ENCODE measurements at places on chromosomes 2 and 18.

DNA sequence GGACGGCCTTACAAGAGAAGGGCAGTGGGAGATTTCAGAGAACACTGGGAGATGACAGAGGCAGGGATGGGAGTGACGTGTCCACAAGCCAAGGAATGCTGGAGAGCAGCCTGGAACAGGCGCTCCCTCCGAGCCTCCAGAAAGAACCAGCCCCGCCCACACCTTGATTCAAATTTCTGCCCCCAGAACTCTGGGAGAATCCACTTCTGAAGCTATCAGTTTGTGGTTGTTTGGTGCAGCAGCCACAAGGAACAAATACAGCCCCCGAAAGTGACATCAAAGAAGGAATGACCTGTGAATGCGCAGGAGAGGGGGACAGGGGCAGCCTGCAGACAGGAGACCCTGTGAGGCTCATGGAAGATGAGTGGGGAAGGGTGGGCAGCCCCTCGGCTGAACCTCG is 67.3 kb downstream of the TWIST2 start:
- peaks cover 23% of the 10 kb centered on the region for H3K36me3 ChIP-seq
- no peak for DNase-seq
- H3K4me1 ChIP-seq, result peaks cover 8% of the 10 kb centered on the region
- H3K4me3 ChIP-seq, result no peak overlapping the region

GRCh38 chr2:112087346-112088020 is 32.4 kb downstream of the TMEM87B start:
- no peaks in the 10 kb centered on the region for H3K27me3 ChIP-seq
- H3K27ac ChIP-seq, result no peak overlapping the region
- DNase-seq, result no peak
- H3K4me3 ChIP-seq, result no peak overlapping the region
- peaks cover 7% of the 10 kb centered on the region for H3K4me1 ChIP-seq

GRCh38 chr2:66433695-66433944 is 1.3 kb upstream of the MEIS1 start:
- peaks cover 5% of the 10 kb centered on the region for H3K4me1 ChIP-seq
- peak overlapping the region; percentile 99 for H3K27ac ChIP-seq
- peaks cover 11% of the 10 kb centered on the region for H3K36me3 ChIP-seq
- peak overlapping the region; percentile 99 for H3K4me3 ChIP-seq
- H3K27me3 ChIP-seq, result no peaks in the 10 kb centered on the region

DNA sequence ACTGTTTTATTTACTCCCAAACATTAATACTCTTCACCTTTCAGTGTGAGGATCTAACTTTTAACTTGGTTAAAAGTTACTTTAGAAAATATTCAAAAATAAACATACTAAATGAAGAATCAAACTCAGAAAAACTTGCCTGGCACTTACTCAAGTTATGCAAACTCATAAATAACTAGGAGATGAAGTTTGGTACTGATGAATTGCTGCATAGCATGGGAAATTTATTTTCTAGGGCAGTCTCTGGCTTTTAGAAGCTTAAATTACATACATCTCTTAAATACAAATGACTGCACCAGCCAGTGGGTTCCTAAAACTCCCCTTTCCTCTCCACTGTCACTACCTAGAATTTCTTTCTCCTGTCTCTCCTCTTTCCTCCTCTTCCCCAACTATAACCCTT is 46.7 kb upstream of the CREB1 start:
- H3K27me3 ChIP-seq, result no peaks in the 10 kb centered on the region
- no peak for DNase-seq
- H3K4me1 ChIP-seq, result peaks cover 15% of the 10 kb centered on the region
- no peak overlapping the region for H3K4me3 ChIP-seq
- H3K27ac ChIP-seq, result peak overlapping the region; percentile 59

DNA sequence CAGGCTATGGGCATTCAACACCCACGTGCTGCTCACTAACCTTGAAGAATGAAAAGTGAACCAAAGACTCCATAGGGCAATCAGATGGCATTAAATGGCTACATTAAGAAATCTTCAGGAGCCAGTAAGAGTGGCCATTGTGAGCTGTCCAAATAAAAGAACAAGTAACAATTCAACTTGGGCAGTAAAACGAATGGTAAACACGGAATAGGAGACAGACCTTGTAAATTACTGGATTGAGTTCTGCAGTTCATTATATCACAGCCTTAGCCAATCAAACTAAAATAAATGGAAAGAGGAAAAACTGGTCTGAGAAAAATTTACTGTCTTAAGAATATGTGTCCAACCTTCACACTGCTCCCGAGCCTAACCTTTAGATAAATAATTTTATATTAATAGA is 306.5 kb upstream of the ZNF521 start:
- no peaks in the 10 kb centered on the region for H3K36me3 ChIP-seq
- peaks cover 3% of the 10 kb centered on the region for H3K4me1 ChIP-seq
- no peak for DNase-seq
- H3K27ac ChIP-seq, result no peak overlapping the region

- H3K36me3 ChIP-seq, result no peaks in the 10 kb centered on the region
- no peaks in the 10 kb centered on the region for H3K27me3 ChIP-seq
- peak; percentile 63 for DNase-seq
- H3K27ac ChIP-seq, result no peak overlapping the region
- H3K4me1 ChIP-seq, result no peaks in the 10 kb centered on the region
Observed at GRCh38 chr2:45585267-45585861, 25.7 kb downstream of the SRBD1 start.

- H3K4me1 ChIP-seq, result no peaks in the 10 kb centered on the region
- no peak overlapping the region for H3K27ac ChIP-seq
- H3K36me3 ChIP-seq, result no peaks in the 10 kb centered on the region
- DNase-seq, result no peak
- H3K4me3 ChIP-seq, result no peak overlapping the region
- peaks cover 2% of the 10 kb centered on the region for H3K27me3 ChIP-seq
Observed at GRCh38 chr2:238510911-238511613, 84.3 kb downstream of the ASB1 start.

DNA sequence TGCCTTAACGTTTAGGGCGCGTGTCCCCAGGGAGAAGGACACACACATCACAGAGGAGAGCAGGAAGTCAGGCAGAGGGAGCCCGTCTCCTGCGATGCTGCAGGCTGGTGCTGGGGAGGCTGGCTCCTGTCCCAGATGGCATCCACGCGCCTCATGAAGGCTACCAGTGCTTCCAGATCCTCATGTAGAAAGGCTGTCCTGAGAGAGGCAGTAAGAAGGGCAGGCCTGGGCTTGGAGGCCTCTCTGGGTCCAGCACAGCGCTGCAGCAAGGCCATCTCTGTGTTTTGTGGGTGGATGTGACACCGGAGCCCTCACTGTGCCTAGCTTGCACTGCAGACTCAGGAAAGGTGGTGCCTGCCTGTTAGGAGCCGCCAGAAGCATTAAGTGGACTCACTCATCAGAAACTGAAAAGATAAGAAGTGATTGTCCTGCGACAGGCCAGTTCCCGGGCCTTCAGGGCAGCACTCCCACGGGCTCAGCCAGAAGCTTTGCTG is 62.7 kb downstream of the FAM168B start:
- peaks cover 2% of the 10 kb centered on the region for H3K27me3 ChIP-seq
- no peaks in the 10 kb centered on the region for H3K36me3 ChIP-seq
- no peak for DNase-seq
- no peaks in the 10 kb centered on the region for H3K4me1 ChIP-seq
- no peak overlapping the region for H3K4me3 ChIP-seq

DNA sequence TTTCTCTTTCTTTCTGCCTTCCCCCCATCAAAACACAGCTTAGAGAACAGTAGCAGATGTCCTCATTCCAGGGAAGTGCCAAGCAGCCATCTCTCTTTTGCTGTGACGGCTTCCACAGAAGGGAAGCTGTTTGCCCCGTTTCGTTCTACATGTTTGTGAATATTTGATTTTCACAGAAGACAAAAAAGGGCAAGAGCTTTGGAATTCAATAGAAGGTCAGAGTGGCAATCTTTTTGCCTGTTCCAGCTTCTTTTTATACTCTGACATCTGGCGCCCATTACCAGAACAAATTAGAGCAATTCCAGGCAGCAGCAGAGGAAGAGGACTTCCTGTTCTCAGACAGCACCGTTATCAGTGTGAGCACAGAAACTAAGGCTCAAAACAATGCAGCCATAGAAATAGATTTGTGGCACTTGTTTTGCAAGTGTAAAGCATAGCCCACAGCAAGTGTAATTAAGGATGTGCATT is 79.0 kb upstream of the CDH19 start:
- no peak overlapping the region for H3K27ac ChIP-seq
- no peak for DNase-seq
- H3K27me3 ChIP-seq, result no peaks in the 10 kb centered on the region

DNA sequence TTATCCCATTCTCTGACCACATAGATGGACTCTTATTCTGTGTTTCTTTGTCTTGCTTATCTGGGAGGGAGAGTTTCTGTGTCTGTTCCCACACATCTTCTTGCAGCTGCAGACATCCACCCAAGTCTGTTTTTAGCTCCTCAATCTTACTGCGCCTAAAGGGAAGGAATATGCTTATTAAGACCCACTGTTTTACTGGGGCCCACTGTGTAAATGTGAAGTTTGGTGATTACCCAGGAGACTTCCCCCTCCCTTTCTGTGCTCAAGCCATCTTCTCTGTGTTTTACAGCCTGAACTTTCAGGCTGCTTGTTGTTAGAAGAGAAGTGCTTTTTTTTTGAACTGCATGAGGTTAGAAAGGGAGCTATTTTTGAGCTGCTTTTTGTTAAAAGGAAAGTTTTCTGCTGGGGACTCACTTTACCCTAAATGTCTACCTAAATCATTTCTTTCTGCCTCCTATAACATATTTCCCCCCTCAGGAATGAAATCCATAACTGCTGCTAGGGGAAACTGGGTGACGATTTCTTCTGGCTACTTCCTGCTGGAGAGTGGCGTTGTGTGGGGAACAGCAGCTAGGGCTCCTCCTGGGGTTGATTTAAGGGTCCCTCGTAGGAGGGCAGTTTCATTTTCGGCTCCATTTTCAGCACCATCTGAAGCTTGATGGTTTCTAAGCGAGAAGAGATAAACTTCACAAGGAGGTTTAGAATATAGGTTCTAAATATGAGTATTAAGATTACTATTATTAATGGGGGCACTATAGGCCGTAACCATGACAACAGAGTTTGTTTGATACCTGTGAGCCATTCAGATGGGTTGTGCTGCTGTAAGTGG is 39.5 kb upstream of the GMCL1 start:
- DNase-seq, result peak; percentile 39
- H3K4me3 ChIP-seq, result no peak overlapping the region
- H3K27me3 ChIP-seq, result no peaks in the 10 kb centered on the region
- peaks cover 10% of the 10 kb centered on the region for H3K4me1 ChIP-seq

GRCh38 chr18:12630136-12630535 is 27.8 kb downstream of the SPIRE1 start:
- DNase-seq, result peak; percentile 88
- H3K4me3 ChIP-seq, result no peak overlapping the region
- no peaks in the 10 kb centered on the region for H3K36me3 ChIP-seq
- H3K4me1 ChIP-seq, result peaks cover 4% of the 10 kb centered on the region

- no peaks in the 10 kb centered on the region for H3K4me1 ChIP-seq
- no peak for DNase-seq
- no peak overlapping the region for H3K27ac ChIP-seq
- H3K4me3 ChIP-seq, result no peak overlapping the region
Observed at GRCh38 chr2:204024906-204025475, 88.4 kb downstream of the ICOS start.

DNA sequence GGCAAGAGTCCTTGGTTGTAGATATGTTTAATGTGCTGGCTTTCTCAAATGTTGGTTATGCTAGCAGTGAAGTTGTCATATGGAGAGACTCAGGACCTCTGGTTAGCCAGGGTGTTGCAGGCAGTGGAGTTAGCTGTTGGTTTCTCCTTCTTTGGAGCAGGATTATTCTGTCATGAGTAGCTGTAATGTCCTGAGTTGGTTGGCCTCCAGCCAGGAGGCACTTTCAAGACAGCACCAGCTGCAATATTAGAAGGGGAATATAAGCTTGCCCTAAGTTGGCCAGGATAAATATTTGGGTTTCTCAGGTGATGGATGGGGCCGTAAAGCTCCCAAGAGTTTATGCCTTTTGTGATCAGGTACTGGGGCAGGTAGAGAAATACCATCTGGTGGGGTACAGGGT is 65.5 kb downstream of the MSTN start:
- H3K27me3 ChIP-seq, result no peaks in the 10 kb centered on the region
- H3K27ac ChIP-seq, result no peak overlapping the region
- H3K4me3 ChIP-seq, result no peak overlapping the region
- DNase-seq, result peak; percentile 6
- no peaks in the 10 kb centered on the region for H3K36me3 ChIP-seq

GRCh38 chr2:8498994-8499393 is 182.9 kb upstream of the ID2 start:
- no peaks in the 10 kb centered on the region for H3K36me3 ChIP-seq
- peaks cover 5% of the 10 kb centered on the region for H3K27me3 ChIP-seq
- H3K4me3 ChIP-seq, result no peak overlapping the region
- no peak for DNase-seq

DNA sequence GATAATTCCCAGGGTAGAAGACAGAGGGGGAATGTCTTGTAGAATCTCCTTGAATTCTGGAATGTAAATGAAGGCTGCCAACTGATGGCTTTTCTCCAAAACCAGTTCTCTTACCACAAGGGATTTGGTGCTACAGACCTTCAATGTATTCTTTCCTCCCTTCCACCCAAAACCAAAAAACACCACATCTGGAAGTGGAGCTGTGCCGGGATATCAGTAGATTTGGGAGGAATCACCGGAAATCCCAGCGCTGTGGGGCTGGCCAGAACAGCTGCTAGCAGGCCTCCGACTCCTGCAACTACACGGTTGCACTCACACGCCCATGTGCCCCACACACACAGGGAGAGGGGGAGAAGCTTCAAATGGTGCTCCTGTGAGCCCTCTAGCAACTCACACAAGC is 45.7 kb downstream of the RPL31 start:
- H3K36me3 ChIP-seq, result no peaks in the 10 kb centered on the region
- no peak overlapping the region for H3K4me3 ChIP-seq
- no peak for DNase-seq
- peaks cover 2% of the 10 kb centered on the region for H3K27me3 ChIP-seq
- no peak overlapping the region for H3K27ac ChIP-seq

- no peak overlapping the region for H3K4me3 ChIP-seq
- H3K27ac ChIP-seq, result no peak overlapping the region
- DNase-seq, result peak; percentile 42
- peaks cover 25% of the 10 kb centered on the region for H3K4me1 ChIP-seq
- no peaks in the 10 kb centered on the region for H3K36me3 ChIP-seq
Observed at GRCh38 chr2:200619279-200619678, 33.5 kb downstream of the AOX1 start.

DNA sequence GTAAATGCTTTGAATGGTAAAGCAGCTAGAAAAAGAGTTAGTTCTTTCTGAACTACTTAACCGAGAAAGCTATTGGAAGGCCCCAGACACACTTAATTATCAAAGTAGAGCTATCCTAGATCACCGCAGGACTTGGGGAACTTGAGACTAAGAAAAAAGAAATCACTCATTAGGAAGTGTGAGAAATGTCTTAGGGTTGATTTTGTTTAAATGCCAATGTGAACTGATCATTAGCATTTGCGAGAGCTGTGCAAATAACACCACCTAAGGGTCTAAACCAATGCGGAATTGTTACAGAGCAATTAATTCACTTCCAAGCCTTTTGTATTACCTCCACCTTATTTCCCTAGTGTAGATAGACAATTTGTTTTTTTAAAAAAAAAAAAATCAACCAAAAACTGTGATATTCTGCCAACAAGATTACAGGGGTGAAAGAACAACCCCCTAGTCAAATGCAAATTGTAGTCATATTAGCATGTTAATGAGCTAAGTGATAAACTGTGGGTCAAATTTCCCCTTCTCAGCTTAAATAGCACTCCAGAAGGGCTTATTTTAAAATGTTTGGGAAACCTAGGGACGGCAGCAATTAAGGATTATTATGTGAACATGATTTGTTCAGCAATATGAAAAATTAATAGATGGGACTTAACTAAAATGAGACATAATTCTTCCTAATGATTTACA is 246.2 kb upstream of the STON1 start:
- no peak overlapping the region for H3K4me3 ChIP-seq
- H3K4me1 ChIP-seq, result no peaks in the 10 kb centered on the region
- no peak for DNase-seq
- H3K36me3 ChIP-seq, result no peaks in the 10 kb centered on the region

- no peak overlapping the region for H3K27ac ChIP-seq
- DNase-seq, result no peak
- H3K27me3 ChIP-seq, result no peaks in the 10 kb centered on the region
- H3K4me3 ChIP-seq, result no peak overlapping the region
- no peaks in the 10 kb centered on the region for H3K36me3 ChIP-seq
Observed at GRCh38 chr2:127463155-127463991, 45.1 kb downstream of the PROC start.
